Karpas-422 (cell line): ENCODE measurements at places on chromosomes 6 and 20. TPM values are rescaled to one million over a fixed set of nuclear protein-coding genes. Genes with fewer than 3 reads are reported as not detected.

The TGM3 gene
- not detected in 2 replicates for total RNA-seq

The THBS2 gene
- total RNA-seq: not detected in 2 replicates

DNA sequence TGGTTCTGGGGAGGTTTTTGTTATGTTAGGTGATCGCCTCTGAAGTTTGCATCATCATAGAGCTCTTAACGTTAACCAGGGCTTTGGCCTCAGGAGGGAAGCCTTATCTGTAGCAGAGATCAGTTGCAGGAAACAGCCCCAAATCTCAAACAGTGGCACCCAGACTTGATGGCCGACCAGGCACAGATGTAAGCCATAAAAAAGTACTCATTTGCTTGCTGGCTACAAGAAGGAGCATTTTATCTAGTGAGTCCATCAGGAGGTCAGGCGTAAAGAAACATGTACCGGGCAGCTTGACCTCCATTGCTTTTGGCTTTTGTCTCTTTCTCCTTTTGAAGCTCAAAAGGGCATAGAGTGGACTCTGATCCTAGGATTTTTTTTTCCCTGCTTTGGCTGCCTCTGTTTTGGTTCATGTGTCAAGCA, 122.3 kb downstream of the CCDC170 start:
- no peak overlapping the region for H3K4me3 ChIP-seq
- H3K27me3 ChIP-seq: no peaks in the 10 kb centered on the region
- H3K27ac ChIP-seq: no peak overlapping the region
- no peaks in the 10 kb centered on the region for H3K36me3 ChIP-seq

DNA sequence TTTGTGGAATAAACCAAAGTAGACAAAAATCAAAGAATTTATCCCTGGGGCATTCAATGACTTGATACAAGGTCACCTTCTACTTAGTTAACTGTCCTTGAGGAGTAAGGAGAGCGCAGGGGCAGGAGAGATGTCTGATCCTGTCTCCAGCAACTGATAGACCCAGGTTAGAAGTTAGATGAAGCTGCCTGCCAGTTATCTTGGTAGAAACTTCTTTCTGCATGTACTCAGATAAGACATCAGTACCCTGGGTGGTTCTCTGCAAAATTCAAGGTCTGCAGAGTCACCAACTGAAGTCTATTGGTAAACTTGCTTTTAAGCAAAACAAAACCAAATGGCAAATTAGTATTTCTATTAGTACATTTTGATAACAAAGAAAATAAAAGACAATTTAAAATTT, 2.7 kb downstream of the SGK1 start:
- no peaks in the 10 kb centered on the region for H3K27me3 ChIP-seq
- no peak overlapping the region for H3K4me3 ChIP-seq
- no peaks in the 10 kb centered on the region for H3K36me3 ChIP-seq
- H3K4me1 ChIP-seq: peaks cover 3% of the 10 kb centered on the region

DNA sequence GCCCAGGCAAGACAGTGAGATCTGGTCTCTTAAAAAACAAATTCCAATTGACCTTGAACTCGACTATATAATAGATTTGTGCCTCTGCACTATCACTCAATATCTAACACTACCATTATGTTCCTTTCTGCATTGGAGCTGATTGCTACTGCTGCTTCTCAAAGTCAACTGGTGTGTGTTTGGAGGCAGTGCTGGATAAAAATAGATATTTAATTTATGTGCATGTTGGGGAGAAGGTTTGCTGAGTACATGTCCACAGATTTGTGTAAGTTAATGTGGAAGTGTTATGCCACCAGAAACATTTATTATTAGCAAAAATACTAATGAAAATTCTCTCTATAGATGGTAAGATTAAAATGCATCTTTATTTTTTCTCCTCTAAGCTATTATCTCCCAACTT, 39.5 kb downstream of the ATP9A start:
- no peaks in the 10 kb centered on the region for H3K4me1 ChIP-seq
- H3K27ac ChIP-seq: no peak overlapping the region
- DNase-seq: no peak
- H3K27me3 ChIP-seq: no peaks in the 10 kb centered on the region

DNA sequence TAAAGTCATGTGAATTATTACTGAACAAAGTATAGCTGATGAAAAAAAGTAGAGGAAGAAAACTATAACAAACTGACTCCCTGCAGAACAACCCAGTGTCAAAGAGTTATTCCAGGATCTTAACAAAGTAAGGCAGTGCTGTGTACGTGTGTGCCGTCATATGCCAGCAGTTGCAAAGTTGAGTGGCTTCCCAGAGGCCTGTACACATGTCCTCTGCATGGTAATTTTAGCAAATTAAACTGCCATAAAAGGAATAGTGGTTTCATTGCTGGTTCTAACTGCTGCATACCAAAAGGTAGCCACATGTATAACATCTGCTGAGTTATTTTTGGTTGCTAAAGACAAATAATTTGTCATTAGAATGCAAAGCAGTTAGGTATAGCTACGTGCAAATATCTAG, 44.8 kb downstream of the RIPOR2 start:
- H3K4me1 ChIP-seq: peaks cover 96% of the 10 kb centered on the region
- peak overlapping the region; percentile 98 for H3K27ac ChIP-seq
- H3K27me3 ChIP-seq: no peaks in the 10 kb centered on the region

GRCh38 chr20:33298391-33298790, 15.4 kb downstream of the BPIFB1 start:
- H3K4me3 ChIP-seq: no peak overlapping the region
- H3K36me3 ChIP-seq: no peaks in the 10 kb centered on the region
- peaks cover 5% of the 10 kb centered on the region; the same call in 1 of the 2 replicates for H3K27me3 ChIP-seq
- no peak for DNase-seq
- H3K27ac ChIP-seq: no peak overlapping the region

DNA sequence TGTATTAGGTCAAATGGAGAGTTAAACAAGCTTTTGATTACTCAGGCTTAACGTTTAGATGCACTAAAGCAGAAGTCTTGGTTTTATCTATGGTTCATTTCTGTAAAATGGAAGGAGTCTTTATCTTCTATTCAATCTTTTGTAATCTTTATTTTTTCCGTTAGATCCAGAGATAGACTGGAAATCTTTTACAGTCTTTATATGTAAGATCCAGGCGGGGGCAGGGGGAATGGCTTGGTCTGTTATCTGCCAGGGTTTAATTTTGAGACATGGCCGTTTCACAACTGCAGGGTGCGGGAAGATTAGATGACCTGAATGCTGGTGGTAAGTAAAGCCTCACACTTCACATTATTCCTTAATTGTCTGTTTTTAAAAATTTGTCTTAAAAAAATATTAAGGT, 3.7 kb downstream of the AKAP12 start:
- H3K4me1 ChIP-seq: no peaks in the 10 kb centered on the region
- H3K27me3 ChIP-seq: no peaks in the 10 kb centered on the region
- no peak overlapping the region for H3K27ac ChIP-seq
- H3K36me3 ChIP-seq: no peaks in the 10 kb centered on the region
- DNase-seq: no peak
- no peak overlapping the region for H3K4me3 ChIP-seq

DNA sequence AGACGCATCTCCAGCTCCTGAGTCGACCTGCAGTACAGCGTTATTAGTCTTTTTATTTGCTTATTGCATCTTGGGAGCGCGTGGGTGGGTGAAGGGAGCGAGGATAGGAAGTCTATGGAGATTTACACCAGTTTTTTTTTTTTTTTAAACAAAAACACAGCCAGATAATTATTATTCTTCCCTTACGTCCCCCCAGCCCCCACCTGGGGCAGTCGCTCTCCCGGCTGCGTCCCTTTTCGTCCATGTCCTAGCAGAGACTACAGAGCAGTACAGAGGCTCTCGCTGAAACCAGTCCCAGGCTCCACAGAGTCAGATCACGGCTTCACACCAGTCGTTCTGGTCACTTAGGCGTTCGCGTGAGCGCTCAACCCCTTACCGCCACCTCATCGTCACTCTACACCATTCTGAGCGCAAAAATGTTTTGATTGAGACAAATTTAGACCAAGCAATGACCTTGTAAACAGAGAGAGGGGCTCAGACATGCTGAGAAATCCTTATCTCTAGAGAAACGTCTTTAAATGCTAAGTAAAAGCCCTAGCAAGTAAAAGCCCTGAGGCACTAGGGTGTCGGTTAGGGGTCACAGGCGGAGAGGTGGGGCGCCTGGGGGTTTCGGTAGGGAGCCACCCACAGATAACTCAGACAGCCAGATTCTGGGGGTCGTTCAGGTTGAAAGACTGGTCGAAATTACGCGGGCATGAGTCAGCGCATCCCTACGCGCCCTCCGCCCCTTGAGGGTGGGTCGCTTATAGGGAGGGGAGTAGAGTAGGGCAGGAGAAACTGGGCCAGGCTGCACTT, 975 bp upstream of the PPT2 start:
- no peak overlapping the region for H3K27ac ChIP-seq
- peaks cover 4% of the 10 kb centered on the region; the same call in 1 of the 2 replicates for H3K36me3 ChIP-seq

GRCh38 chr6:150410399-150410798, 41.6 kb downstream of the IYD start:
- H3K36me3 ChIP-seq: no peaks in the 10 kb centered on the region
- H3K27me3 ChIP-seq: peaks cover 2% of the 10 kb centered on the region; the same call in 1 of the 2 replicates
- DNase-seq: no peak
- no peak overlapping the region for H3K4me3 ChIP-seq
- peaks cover 43% of the 10 kb centered on the region for H3K4me1 ChIP-seq

DNA sequence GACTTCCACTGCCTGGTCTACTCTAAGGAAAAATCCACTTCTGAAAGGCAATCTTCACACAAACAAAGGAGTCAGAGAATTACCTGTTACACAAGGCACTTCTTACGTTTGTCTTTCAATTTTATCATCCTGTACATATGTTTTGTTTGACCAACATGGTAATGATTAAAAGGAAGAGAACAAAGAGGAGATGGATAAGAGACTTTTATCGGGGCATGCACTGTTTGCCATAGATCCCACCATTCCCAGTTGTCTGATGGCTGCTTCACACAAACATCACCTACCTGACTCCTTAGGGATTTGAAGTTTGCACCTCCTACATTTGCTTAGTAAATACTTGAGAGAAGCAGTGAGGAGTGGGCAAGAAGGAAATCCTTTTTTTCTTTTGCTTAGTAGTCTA, 87.1 kb downstream of the BFSP1 start:
- no peaks in the 10 kb centered on the region for H3K4me1 ChIP-seq
- H3K36me3 ChIP-seq: no peaks in the 10 kb centered on the region
- no peaks in the 10 kb centered on the region; the same call in 1 of the 2 replicates for H3K27me3 ChIP-seq
- no peak overlapping the region for H3K27ac ChIP-seq
- no peak overlapping the region for H3K4me3 ChIP-seq

DNA sequence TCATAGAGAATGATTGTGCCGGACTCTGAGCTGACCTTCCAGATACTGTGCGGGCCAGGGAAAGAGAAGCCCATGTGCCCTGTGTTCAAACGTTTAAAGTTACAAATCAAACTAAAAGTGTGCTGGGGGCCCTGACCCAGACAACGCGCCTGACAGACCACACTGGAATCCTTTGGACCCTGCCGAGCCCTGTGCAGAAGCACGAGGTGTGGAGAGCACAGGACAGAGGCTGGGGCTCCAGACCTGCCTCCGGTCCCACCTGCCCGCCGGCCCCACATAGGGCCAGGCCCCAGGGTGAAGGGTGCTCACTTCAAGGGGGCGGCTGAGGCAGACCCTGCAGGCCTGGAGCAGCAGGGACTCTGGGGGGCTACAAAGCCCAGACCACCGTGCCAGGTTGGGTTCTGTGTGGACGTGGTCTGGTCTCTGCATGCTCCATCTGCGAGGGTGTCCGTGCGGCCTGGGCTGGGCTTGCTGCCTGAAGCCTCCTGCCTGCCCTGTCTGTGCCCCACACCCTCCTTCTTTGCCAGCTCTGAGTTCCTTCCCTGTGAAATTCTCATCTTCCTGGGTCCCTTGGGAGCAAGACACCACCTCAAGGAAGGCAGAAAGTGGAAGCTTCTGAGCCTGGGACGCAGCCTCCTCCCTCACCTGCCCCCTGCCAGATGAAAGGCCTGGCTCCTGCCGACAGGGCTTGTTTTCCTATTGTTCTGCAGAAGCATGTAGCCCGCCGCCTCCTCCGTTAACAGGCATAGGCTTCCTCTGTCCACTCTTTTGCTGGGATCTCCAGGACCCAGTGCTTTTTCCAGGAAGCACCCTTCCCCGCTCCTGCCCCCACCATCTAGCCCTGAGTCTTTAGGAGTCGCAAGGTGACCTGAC, 186.2 kb downstream of the ERMARD start:
- no peak overlapping the region for H3K27ac ChIP-seq
- H3K4me1 ChIP-seq: no peaks in the 10 kb centered on the region
- DNase-seq: no peak
- no peaks in the 10 kb centered on the region for H3K36me3 ChIP-seq
- H3K27me3 ChIP-seq: no peaks in the 10 kb centered on the region
- H3K4me3 ChIP-seq: no peak overlapping the region

DNA sequence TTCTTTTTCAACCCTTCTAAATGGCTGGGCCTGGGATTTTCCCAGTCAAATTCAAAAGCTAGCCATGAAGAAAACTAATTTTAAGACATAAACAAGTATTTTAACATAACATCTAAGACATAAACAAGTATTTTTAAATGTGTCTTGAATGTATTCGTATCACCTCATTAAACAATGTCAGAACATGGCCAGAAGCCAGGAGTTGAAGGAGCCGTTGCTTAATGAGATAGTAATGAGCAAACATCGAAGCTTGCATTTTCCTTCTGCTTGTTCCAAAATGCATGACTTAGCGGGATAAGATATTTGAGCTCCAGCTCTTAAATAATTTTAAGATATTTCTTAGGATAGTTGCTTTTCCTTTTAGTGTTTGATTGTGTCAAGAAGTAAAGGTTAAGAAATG, 4.2 kb upstream of the RNF182 start:
- no peaks in the 10 kb centered on the region for H3K36me3 ChIP-seq
- no peaks in the 10 kb centered on the region for H3K4me1 ChIP-seq
- no peak overlapping the region for H3K27ac ChIP-seq
- H3K4me3 ChIP-seq: no peak overlapping the region
- H3K27me3 ChIP-seq: no peaks in the 10 kb centered on the region
- DNase-seq: no peak

DNA sequence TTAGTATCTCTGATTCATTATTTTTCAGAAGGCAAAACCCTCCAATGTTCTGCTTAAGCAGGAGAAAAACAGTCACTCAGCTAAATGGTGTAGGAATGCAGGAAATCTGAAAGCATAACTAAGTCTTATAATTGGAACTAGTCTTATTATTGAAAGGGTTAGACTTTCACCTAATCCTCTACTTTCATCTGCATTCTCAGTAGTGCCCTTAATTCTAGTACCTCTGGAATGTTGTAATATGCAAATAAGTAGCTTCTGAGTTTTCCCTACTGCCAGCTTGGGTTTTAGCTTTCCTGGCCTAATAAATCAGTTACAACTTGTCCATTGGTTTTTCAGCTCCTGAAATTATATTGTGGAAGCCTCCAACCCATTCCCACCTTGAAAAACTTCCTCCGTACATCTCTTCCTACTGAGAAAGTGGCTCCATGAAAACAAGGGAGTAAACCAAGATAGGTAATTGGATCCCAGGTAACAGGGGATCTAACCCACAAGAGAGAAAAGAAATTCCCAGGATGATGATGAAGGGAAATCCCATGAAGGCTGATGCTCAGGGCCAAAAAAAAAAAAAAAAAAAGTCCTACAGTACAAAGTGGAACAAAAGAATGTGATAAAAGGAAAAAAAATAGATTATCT, 147.0 kb downstream of the TBC1D32 start:
- H3K27me3 ChIP-seq: no peaks in the 10 kb centered on the region
- no peaks in the 10 kb centered on the region for H3K4me1 ChIP-seq
- no peaks in the 10 kb centered on the region for H3K36me3 ChIP-seq
- H3K4me3 ChIP-seq: no peak overlapping the region
- H3K27ac ChIP-seq: no peak overlapping the region
